ENCODE measurements at places on chromosomes 4 and X. TPM values are rescaled to one million over a fixed set of nuclear protein-coding genes. Genes with fewer than 3 reads are reported as not detected.

AVPR2 gene
- not detected for total RNA-seq

CENPVL1 gene
- total RNA-seq = not detected

NOP14 gene
- 20.6 TPM for total RNA-seq

POU4F2 gene
- not detected for total RNA-seq

DNA sequence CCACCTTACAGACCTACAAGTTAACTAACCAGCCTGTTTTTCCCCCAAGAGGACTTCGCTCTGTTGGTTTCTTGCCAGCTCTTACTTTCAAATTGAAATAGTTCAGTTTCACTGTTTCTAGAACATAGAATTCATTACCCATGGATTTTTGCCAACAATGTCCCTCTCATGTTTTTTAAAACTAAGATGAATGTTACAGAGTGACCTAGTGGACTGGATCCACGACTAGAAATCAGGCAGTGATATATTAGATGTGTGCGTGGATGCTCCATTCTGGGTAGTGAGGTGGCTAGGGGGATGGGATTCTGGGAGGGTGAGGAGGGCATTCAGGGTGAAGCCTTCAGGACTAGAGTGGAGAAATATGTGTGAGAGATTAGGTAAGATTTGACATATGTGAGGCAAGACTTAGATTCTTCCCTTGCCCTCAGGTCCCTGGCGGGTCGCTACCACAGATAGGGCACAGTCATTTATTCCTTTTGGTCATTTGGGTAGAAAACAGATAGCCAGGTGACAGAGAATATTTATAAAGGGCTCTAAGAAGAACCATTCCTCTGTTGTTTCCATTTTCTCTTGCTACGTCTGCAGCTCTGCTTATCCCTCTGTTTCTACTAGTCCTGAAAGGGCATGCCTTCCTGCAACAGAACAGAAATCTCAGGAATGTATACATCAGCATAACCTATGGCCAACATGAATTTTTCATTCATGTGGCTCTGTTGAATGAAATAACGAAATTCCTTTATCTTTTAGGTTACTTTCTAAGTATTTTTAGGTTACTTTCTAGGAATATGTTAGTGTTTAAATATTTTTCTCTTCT, 15.4 kb upstream of the JADE1 start:
- no peak for DNase-seq

DNA sequence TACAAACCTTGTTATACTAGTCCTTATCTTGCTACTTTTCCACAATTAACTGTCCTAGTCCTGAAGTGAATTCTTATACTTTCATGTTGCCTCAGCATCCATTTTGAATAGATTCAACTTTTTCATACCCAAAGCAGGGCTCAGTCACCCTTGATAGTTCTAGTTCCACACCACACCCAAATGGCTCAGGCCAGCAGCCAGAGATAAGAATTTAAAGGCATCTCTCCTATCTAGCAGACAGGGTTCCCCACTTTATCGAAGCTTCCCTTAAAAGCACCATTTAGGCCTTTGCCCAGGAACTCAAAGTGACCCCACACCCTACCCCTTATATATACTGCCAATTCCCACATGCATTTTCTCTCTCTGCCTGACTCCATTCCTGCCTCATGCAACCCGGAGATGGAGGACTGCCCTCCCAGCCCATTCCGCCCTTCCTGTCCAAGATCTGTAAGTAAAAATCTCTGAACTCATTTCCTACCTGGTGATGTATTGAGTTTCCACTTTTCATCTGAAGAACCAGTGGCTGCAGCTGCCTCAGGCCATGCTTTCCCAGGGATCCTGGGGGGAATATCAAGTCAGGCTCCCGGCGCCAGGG, 63.7 kb upstream of the TXK start:
- DNase-seq = no peak

DNA sequence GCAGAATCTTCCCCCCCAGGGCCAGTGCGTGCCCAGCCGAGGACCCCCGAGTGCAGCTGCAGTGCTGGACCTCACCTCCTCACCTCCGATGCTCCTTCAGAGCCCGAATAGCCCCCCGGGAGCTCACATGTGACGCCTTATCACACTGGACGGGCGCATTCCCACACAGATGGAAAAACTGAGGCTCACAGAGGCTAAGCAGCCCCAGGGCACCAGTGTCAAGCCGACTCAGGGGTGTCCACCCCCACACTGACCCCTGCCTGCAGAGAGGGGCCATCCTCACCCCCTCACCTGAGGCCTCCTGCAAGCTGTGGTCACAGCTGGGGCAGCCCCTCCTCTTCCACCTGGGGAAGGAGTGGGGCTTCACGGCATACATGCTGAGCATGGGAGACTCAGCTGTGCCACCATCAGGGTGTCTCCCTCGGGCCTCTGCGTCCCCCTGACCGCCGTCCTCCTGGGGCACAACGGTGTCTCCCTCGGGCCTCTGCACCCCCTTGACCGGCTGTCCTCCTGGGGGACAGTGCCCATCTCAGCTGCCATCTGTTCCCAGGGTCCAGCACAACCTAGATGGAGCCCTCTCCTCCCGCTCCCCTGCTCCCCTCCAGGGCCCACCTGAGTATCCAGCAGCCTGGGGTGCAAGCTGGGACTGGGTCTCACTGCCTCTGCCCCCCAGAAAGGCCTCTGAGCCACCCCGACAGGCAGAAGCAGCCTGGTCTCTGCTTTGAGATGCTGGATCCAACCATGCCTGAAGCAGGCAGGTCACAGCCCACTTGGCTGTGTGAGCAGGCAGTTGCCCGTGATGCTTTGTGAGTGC, 85.3 kb upstream of the NKX1-1 start:
- DNase-seq = no peak

DNA sequence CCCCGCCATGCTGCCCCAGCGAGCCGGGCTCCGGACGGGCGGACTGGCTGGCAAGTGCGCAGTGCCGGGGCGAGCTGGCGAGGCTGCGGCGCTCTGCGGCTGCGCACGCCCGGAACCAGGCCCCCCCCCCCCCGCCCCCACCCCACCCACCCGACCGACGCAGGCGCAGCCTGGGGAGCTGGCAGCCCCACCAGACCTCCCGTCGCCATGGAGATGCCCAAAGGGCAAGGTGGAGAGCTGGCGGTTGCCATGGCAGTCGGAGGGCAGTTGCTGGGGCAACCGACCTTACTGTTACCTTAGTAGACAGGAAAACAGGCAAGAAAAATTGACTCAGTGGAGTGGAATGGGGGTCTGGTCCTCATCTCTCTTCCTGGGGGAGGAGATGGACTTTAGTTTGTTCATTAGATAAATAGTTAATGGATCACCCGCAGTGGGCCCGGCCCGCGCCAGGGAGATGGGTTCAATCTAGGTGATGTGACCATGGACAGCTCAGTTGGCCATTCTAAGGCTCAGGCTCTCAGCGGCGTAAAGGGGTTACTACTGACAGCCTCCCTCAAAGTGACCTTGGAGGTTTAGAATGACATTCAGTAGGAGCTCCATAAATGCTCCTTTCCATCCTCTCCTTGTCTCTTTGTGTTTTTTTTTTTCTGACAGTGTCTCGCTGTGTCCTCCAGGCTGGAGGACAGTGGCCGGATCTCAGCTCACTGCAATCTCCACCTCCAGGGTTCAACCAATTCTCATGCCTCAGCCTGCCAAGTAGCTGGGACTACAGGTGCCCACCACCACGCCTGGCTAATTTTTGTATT, at the start of gene PCSK1N:
Gene PCSK1N, minus strand, starts transcription at position 87 of the 806 bp plus-strand sequence. Its CDS starts 78 bp downstream, at position 9.
- DNase-seq = no peak

DNA sequence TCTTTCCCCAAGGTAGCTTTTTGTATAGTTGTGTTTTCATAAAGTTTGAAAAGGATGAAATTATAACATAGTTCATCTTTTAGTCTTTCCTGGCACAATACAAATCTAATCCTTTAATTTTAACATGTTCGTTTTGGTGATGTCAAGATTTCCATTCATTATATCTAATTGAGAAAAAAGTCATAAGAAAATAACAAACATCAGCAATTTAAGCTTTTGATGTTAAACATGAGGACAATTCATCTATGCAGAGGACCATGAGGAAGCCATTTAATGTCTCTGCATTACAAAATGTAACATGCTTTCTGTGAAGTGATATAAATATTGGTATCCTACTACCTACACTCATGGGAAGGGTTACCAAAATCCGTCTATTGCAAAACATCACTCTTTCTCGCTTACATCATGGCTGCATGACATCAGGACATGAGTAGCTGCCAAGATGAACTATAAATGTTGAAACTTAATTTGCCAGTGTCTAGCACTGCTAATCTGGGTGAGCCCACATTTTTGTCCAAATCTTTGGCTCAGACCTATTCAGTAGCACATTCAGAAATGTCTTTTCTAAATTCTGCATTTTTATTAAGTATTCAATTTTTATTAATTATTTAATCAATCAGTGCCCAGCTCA, 9.5 kb downstream of the EPGN start:
- DNase-seq = peak; percentile 57

DNA sequence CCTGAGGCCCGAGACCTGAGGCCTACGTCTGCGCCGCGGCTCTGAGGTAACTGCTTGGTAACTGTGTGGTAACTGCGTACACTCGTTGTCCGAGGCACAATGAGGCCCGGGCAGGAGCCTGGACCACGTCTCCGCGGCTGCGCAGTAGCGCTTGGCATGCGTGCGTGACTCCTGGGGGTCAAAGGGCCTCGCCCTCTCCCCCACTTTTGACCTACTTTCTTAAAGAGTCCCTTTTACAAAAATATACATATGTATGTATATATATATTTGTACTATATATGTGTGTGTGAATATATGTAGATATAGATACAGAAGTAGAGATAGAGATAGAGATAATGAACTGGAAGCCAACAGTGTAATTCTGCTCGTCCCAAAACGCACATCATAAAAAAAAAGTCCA, at the start of gene BEND2:
Gene BEND2, minus strand, starts transcription at position 101 of the 400 bp plus-strand sequence. CDS start 136 bp downstream, outside the sequence.
- no peak for DNase-seq

- peak; percentile 58 for DNase-seq
Measured at GRCh38 chrX:45009371-45010000, 136.5 kb downstream of the KDM6A start.

DNA sequence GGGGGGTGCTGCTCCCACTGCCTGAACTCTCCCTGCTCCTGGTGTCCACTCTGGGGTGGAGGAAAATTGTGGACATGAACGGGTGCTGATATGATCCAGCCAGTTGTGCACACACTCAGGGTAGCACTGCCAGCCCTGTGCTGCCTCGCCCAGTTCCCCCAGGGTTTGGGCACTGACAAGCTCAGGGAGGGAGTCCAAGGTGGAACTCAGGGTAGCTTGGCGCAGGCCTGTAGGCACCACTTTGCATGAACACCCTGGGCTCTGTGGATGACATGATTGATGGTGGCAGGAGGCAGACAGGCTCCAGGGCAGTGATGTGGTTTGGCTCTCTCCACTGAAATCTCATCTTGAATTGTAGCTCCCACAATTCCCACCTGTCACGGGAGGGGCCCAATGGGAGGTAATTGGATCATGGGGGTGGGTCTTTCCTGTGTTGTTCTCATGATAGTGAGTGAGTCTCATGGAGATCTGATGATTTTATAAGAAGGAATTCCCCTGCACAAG, 572.0 kb upstream of the PABPC4L start:
- no peak for DNase-seq

- DNase-seq = peak; percentile 72
Measured at GRCh38 chr4:172725581-172725980, 443.0 kb upstream of the GALNT7 start.

DNA sequence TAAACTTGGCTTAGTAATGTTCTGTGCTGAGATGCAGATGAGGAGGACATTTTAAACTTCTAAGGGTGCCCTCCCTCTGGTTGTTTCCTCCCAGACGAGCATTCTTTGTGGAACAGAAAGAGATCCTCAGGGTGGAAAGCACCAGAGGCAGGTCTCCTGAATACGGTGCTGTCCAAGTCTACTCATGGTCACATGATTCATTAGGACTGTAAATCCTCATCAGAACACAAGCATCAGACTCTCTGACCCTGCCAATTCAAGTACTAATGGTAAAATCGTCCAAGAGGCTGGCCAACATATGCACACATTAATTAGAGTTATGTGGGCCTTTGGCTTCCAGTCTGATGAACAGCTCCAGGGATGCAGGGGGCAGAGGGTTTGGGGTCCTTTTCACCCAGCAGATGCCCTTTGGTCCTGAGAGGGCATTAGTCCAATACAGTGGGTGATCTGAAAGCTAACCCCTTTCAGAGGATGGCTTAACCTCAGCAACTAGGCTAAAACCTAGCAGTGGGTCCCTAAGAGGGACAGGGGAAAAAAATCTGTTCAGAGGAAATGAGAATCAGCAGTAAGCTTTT, 18.2 kb downstream of the HAND2 start:
- DNase-seq = no peak

DNA sequence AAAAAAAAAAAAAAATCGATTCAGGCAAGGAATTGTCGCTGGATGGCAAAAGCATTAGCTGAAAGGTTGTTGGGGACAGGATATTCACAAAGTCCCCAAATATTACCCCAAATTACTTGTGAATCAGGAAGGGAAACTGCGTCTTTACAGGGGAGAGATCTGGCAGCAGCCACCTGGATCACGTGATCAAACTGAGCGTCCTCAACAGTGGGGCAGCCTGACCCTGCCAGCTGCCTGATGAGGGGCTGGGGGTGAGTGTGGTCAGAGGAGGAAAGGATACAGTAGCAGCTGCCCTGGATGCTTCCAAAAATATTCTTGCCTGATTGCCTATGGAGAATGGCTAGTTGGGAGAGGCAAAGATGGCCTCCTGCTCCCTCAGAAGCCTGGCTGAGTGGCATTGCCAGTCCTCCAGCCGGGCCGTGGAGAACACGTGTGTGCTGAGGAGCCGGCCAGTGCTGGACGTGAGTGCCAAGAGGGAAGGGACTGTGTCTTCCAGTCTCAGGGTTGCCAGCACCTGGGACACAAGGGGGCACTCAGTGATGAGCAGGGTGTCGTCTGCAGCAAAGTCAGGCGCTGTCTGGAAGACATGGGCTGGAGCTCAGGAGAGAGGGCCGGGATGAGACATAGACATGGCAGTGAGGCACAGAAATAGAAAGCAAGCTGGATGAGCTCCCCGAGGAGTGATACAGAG, 3.0 kb upstream of the LAGE3 start:
- no peak for DNase-seq

GRCh38 chr4:7394681-7395451, 39.9 kb downstream of the PSAPL1 start:
- DNase-seq = no peak

GRCh38 chrX:46354481-46354880, 190.7 kb downstream of the ZNF674 start:
- no peak for DNase-seq

GRCh38 chr4:154744341-154744926, 634 bp downstream of the LRAT start:
- DNase-seq = no peak

DNA sequence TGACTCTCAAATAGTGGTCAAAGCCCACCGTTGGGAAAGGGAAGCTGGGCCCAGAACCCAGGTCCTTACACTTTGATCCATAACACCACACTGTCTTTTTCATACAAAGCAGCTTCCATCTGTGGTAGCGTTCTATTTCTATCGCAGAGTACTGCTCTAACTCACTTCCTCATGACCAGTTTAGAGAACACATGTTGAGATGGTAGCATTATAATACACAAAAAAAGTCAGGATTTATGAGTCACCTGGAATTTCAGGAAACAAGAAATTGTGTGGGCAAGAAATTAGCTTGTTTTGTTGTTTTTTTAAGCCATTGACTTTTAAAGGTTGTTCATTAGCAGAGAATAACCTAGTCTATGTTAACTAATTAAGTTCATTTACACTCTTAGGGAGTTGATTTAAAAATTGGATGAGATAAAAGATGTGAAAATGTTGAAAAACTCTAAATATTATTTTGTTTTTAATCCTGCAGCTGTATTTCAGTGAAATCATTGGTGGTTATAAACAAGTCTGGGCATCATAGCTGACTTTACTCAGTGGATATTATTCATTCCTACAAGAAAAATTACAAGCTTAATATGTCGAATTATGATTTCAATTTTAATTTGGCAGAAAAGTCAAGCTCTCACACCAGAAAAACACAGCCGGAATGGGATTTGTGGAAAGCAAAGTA, 1011.1 kb upstream of the HS3ST1 start:
- DNase-seq = no peak

Data from GM23248 (cell line).